ENCODE measurements at places on chromosomes 7 and 10.

GRCh38 chr7:142868986-142869415 is 14.1 kb downstream of the EPHB6 start:
- no peak for DNase-seq

DNA sequence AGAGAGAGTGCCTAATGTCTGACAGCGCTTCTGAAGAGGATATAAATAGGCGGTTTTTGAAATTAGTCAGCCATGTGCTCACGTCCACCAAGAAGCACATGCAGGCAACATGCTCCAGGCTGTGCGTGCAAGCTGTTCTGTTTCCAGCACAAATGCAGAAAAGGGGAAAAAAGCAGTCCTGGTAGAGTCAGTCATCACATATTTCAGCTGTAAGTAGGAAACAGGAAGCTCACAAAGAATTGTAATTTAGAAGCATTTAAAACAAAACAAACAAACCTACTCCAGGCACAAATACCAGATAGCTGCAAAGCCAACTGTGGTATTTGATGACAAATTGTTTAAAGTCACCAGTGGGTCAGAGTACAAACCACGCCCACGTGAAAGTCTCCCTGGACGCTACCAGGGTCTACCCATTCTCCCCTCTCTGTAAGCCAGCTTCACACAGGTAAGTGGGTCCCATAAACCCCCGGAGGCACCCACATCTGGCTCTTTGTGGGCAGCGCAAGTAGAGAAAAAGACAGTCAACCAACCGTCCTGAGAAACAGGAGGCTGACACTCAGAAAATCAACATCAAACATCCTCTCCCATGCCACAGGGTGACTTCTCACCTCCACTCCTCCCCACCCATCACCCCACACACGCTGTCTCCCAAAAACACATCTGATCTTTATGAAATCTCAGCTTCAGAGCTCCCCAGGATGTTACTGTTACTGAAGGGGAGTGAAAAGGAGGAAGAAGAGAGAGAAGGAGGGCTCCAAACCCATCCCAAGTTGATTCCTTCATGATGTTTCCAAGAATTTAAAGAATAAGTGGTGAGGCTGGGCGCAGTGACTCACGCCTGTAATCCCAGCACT is 186.4 kb downstream of the FAM107B start:
- peak; percentile 97 for DNase-seq

- no peak for DNase-seq
Observed at GRCh38 chr10:128241023-128241422, 114.8 kb upstream of the MKI67 start.

- no peak for DNase-seq
Observed at GRCh38 chr7:24786306-24786705, 29.0 kb upstream of the GSDME start.

DNA sequence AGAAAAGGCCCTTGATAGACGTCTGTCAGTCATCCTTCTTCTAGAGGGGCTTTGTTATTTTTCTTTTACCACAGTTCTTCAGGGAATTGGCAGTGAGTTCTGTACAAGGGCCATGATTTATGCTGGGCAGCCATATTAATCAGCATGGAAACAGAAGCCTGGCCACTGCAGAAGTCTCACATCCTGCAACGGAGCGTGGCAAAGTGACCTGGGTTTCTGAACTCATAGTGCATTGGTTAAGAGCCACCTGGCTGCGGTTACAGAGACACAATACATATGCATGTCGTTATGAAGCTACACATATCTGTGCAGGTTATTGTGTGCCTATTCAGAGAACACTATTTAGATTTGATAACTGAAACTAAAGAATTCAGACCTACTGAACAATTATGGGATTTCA is 419.4 kb upstream of the CELF2 start:
- no peak for DNase-seq

GRCh38 chr7:114930829-114931655 is 9.1 kb downstream of the MDFIC start:
- DNase-seq, result peak; percentile 19

- no peak for DNase-seq
Observed at GRCh38 chr7:159086301-159086925, 58.3 kb downstream of the VIPR2 start.

DNA sequence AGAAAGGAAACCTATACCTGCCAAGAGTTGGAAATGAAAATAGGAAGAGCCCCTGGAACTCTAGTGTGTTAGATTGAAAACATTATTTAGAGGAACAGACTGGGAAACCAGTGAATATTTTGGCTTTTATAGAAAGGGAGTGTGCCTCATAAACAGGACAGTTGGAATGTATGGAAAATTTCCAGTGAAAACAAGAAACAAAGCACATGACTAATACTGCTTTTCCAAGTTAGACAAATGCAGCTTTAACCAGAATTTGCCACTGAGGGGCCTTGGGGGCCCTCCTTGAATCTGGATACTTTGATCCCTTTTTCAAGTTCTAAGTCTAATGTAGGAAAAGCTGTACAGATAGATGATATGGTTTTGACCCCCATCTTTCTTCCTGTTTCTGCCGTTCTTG is 21.2 kb downstream of the ITGB8 start:
- no peak for DNase-seq

GRCh38 chr7:44713680-44714335 is 34.8 kb upstream of the ZMIZ2 start:
- DNase-seq, result no peak

- DNase-seq, result peak; percentile 40
Observed at GRCh38 chr7:107966711-107967110, 36.2 kb downstream of the LAMB1 start.

GRCh38 chr10:47241946-47242867 is 57.8 kb upstream of the GDF10 start:
- DNase-seq, result no peak

DNA sequence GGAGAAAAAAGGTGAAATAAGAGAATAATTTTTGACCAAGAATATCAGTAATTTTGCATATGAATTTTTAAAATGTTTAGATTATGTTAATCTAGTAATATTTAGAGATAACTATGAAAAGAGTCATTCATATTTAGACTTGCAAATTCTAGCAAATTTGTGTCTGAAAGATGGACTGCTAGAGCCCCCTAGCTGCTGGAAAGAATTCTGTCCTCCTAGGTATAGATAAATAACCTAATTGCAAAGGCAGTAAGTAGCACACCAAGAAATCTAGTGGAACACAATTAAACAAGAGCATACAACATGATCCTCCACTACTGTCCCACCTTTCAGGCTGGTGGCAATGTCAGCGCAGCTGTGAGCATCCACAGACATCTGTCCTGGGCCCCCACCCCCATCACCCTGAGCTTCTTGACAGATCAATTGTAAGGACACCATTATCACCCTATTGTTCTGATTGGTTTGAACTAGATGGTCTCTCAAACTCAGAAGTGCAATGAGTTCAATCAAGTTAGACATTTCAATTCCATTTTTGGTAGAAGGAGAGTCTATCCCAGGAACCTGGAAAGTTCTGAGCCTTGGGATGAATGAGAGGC is 15.0 kb upstream of the GFRA1 start:
- peak; percentile 29 for DNase-seq

GRCh38 chr7:33952824-33953223 is 47.5 kb downstream of the BMPER start:
- no peak for DNase-seq

- peak; percentile 30 for DNase-seq
Observed at GRCh38 chr10:62626817-62627216, 177.7 kb upstream of the ADO start.

- no peak for DNase-seq
Observed at GRCh38 chr10:78910886-78911285, 157.9 kb upstream of the ZMIZ1 start.

GRCh38 chr10:43801626-43802025 is 152.9 kb upstream of the ZNF32 start:
- DNase-seq, result no peak

DNA sequence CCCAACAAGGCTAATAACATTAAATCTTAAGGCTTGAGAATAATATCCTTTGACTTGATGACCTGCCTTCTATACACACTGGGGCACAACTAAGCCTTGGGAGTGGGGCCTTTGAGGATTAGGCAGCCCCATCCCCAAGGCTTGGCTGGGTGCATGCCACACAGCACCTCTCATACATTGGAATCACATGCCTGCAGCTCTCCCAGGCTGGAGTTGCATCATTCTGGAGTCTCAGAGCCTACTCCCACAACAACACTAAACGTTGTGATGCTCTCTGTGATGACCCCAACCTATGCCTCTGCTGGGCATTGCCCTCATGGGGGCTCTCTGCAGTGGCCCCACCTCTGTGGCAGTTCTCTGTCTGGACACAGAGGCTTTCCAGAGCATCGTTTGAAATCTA is 31.9 kb upstream of the SGCE start:
- no peak for DNase-seq

GRCh38 chr7:4663239-4664018 is 18.7 kb upstream of the FOXK1 start:
- no peak for DNase-seq

- DNase-seq, result no peak
Observed at GRCh38 chr10:98292971-98293370, 25.0 kb upstream of the LOXL4 start.

DNA sequence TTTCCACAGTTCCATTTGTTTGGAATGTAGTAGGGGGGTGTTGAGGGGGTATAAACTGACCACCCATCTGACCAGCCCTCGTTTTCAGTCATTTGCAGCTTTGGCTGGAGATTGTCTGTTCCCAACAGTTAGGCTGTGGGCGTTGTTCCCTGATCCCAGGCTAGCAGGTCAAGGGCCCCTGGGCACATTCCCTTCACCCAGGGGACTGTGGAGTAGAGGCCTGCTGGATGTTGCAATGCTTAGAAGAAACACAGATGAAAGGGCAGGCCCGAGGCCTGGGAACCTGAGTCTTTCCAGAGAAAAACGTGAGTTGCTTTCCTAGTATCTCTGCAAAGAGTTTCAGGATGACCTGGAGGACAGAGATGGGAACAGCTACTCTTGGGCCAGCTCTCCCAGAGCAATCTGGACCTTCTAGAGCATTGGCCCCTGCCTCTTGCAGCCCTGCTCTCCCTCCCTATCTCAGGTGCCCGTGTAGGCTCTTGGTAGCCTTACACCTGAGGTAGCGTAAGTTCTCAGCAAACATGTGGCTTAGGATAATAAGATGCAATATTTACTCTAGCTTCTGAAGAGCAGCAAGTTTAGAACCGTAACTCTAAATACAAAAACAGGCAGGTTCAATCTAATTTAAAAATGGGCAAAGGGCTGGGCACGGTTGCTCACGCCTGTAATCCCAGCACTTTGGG is 99.4 kb upstream of the EFCAB10 start:
- DNase-seq, result no peak

DNA sequence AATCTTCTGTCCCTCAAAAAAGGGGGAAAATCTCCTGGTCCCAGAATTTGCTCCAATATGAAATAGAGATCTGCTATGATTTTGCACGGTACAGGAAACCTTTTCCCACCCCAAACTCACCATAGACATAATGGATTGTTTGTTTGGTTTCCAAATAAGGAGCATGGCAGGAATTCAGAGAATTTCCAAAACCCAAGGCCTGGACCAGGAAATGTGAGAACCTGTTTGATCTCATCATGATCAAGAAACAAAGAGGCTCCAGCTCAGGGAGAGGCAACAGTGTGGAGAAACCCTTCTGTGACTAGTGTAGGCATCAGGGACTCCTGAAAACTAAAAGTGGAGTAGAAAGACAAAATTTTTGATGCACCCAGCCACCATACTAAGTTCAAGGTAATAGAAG is 1548.1 kb upstream of the LRRTM3 start:
- no peak for DNase-seq

DNA sequence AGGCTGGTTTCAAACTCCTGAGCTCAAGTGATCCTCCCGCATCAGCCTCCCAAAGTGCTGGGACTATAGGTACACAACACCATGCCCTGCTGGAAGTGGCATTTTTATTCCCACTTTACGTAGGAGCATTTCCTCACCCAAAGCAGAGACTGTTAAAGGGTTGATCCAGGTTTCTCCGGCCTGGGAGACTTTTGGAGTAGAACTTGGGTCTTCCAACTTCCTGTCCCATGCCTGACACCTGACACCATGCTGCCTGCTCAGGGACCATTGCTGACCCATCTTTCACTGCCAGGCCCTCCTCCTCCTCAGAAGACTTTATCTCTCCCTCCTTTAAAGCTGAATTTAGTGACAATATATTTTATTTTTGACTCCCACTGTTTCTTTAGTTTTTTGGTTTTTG is 302.0 kb upstream of the LYZL1 start:
- no peak for DNase-seq

DNA sequence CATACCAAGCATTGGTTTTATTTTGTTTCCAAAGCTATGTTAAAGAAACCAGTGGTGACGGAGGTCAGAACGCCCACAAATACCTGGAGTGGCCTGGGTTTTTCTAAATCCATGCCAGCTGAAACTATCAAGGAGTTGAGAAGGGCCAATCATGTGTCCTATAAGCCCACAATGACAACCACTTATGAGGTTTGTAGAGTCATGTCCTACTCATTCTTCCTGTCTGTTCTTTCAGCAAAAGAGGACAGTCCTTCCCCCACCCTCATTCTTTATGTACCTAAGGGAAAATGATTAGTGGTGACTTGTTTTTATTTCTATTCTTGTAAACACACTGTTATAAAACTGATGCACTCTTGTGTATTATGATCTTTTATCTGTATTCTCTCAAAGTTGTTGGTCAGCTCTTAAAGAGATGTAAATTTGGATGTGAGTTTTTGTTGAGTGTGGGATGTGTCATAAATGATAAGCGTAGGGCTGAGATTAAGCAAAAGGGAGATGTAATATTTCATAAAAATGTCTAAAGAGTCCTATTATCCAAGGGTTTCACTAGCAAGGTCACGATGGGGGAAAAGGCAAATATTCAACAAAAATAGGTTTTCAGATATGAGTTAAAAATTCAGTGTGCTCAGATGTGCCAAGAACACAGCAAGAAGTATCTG is 294.4 kb downstream of the BICC1 start:
- DNase-seq, result no peak

- no peak for DNase-seq
Observed at GRCh38 chr7:143979359-143979758, 20.8 kb upstream of the OR6B1 start.

- DNase-seq, result no peak
Observed at GRCh38 chr7:31885171-31885570, 185.0 kb downstream of the PDE1C start.

All from amniotic stem cell (primary cell).